Endodermal cell (in vitro differentiated cells): ENCODE measurements at places on chromosomes 7 and 10. TPM values are rescaled to one million over a fixed set of nuclear protein-coding genes. Genes with fewer than 3 reads are reported as not detected.

Gene PLXDC2
- total RNA-seq, result 25.4 and 26.4 TPM in 2 replicates

Gene ERVW-1
- 1.1 to 3.1 TPM (median 1.6 TPM) in 3 replicates for total RNA-seq

Gene PDE6C
- not detected in 2 replicates for total RNA-seq

Gene NANOS1
- 1.6 and 1.7 TPM in 2 replicates for total RNA-seq

Gene PRDX3
- 152 and 153 TPM in 2 replicates for total RNA-seq

Gene NPC1L1
- total RNA-seq, result 2.7 to 3.1 TPM (median 2.9 TPM) in 3 replicates

Gene HOXA3
- total RNA-seq, result not detected in 3 replicates

Gene NXPH1
- 0.24 TPM in 1 of 2 replicates, not detected in the other for total RNA-seq

Gene ADRB1
- 0.12 TPM in 1 of 3 replicates, not detected in the others for total RNA-seq

Gene MOGAT3
- total RNA-seq, result not detected in 2 replicates

Gene ADARB2
- total RNA-seq, result 0.97 and 1.1 TPM in 2 replicates

Gene MPLKIP
- 43.5 and 44.4 TPM in 2 replicates for total RNA-seq

Gene CXCL12
- 13.5 and 14.5 TPM in 2 replicates for total RNA-seq

Gene TSPAN13
- total RNA-seq, result 34.9 TPM in 2 replicates

Gene CHST15
- total RNA-seq, result 11.7 and 14.9 TPM in 2 replicates

Gene CPA4
- 0.32 TPM in 1 of 2 replicates, not detected in the other for total RNA-seq

Gene NOD1
- total RNA-seq, result 2.1 to 3.3 TPM (median 3.2 TPM) in 3 replicates

Gene ZSCAN25
- total RNA-seq, result 14.4 to 22.2 TPM (median 22.1 TPM) in 3 replicates

Gene FOXP2
- 13.8 to 17.0 TPM (median 14.9 TPM) in 3 replicates for total RNA-seq
